Activated T-cell treated with anti-CD3 and anti-CD28 coated beads, Interleukin-2, amount 50 U/mL, for 72 hours (primary cell): ENCODE measurements at places on chromosomes 1 and 21.

- DNase-seq = no peak
Observed at GRCh38 chr1:63533931-63534330, 10.6 kb downstream of the EFCAB7 start.

GRCh38 chr1:181038399-181038873 lies 4.7 kb downstream of the MR1 start:
- DNase-seq = peak; percentile 76

GRCh38 chr1:169491845-169492281 lies 6.1 kb upstream of the SLC19A2 start:
- peak; percentile 66 for DNase-seq

DNA sequence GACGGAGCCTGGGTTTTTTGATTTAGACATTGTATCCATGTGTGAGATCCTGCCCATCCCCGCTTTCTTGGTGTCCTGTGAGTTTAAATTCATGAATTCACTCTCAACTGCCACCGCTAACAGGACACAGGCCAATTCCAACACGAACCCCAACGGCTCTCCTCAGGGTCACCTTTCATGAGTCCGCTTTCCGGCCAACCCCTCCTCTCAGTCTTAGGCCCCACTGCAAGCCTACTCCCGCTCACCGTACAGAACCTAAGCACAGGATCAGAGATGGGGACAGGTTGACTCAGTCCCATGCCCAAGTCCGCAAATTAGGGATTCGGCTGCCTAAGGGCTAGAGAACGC lies 238 bp upstream of the SCP2 start:
- no peak for DNase-seq

DNA sequence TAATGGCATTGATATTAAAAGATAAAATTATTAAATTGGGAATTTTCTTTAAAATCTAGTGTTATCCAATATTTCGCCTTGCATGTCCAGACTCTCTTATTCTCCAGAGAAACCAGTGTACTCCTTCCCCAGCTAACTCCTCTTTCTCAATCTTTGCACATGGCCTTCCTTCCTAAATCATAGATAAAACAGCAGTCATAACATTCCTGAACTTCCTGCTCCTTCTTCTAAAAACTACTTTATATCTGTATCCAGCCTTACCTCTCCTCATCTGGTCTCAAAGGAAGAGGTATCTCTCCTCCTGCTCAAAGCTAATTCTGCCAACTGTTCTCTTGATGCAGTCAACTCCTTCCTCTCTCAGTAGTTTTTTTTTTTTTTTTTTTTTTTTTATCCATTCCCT lies 39.5 kb upstream of the NEK7 start:
- DNase-seq = no peak

DNA sequence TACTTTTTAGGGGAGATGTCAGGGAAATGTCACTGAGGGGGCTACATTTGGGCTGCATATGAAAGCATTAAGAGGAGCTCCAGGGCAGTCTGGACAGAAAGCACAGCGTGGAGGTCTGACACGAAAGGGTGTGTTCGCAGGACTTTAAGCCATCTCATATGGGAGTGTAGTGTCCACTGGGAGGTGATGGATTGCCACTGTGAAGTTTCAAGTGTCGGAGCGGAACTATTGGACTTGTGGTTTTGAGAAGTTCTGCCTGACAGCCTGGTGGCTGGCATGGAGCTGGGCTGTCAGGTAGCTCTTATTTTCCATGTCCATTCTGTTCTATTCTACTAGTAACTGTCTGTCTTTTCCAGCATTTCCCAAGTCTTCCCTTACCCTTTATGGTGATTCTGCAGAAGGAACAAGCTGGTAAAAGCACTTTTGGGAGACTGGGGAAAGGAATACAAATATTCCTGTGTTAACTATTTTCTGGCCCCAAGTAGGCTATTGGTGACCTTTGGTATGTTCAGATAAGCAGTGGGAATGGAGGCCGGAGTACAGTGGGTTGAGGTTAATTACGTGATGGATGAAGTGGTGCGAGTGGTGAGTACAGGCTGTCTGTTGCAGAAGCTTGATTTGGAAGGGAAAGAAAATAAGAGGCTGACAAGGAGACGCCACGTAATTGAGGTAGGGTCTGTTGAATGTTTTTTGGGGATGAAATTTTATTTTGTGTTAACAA lies 19.3 kb downstream of the B3GALT5 start:
- DNase-seq = no peak

DNA sequence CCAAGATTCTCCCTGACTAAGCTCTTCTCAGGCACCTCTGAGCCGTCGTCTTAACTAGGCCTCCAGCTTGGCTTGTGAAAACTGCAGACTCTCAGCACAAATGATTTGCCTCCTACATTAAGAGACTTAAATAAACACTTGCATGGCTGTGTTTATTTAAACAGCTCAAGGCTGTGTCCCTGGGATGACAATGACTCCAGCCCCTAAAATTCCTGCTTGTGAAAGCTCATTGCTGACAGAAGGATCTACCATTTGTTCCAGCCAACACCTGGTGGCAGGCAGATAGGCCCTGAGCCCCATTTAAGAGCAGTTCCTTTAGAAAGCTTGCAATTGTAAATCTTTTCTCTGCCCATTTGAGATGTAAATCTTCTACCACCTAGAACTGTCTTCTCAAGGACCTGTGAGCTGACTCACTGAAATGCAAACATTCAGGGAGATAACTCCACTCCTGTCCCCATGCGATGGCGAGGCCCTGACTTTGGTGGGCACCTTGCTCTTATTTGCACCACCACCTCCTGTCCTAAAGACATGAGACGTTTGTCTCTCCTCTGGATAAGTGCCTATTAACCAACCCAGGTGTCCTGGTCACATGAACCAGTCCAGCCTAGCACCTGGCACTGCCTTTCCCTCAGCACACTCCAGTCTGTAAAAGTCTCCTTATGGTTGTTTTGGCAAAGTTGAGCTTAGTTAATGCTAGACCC lies 15.1 kb upstream of the PCP4 start:
- DNase-seq = no peak

GRCh38 chr1:41218152-41218551 lies 24.0 kb downstream of the SCMH1 start:
- no peak for DNase-seq

DNA sequence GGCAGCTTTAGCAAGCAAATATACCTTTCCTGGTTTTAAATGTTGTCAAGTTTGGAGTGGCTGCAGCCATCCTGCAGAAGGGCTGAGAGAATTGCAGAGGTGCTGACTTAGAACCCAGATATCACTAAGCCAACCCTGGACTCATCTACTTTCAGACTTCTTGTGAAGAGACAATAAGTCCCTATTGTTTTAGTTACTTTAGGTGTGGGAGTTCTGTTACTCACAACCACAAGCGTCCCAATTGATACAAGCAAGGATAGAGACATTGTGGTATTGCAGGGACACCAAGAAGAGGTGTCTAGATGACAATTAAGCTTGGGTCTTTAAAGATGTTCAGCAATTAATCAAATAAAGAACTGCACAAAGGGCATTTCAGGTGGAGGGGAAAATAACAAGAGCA lies 8.8 kb upstream of the ETV3 start:
- DNase-seq = no peak

- DNase-seq = no peak
Observed at GRCh38 chr21:43363506-43364260, 63.2 kb downstream of the SIK1 start.

GRCh38 chr1:246971090-246971721 lies 36.7 kb downstream of the ZNF695 start:
- DNase-seq = peak; percentile 52

- peak; percentile 37 for DNase-seq
Observed at GRCh38 chr21:42360317-42360716, 6.0 kb downstream of the TFF1 start.

DNA sequence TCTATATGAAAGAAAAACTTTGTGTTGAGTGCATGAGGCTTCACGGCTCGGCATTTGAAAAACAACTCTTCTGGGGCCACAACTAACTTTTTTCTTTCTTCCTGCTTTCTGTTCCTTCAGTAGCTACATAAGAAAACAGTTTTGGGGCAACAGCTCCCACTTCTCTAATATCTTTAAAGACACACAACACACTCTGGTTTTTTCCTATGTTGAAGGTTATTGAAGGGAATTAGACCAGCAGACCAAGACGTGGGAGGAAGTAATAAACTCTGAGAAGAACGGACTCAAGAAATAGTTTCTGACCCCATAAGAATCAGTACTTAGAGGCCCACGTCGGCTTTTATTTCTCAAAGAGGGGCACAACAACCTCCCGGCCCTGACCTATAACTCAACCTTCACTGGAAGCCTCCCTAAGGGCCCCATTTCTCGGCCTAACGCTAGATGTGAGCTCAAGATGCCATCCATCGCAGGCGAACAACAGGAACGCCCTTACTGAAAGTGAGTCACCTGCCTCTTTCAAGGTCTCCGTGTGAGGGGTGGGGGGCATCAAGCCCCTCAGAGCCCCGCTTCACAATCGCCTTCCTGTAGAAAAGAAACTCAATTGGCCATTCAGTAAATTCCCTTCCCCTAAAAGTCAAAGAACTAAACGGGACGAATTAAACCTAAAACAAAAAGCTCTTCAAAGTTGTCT lies 844 bp downstream of the ZMYM6 start:
- peak; percentile 46 for DNase-seq

- no peak for DNase-seq
Observed at GRCh38 chr21:35043549-35043948, 5.6 kb downstream of the RUNX1 start.

DNA sequence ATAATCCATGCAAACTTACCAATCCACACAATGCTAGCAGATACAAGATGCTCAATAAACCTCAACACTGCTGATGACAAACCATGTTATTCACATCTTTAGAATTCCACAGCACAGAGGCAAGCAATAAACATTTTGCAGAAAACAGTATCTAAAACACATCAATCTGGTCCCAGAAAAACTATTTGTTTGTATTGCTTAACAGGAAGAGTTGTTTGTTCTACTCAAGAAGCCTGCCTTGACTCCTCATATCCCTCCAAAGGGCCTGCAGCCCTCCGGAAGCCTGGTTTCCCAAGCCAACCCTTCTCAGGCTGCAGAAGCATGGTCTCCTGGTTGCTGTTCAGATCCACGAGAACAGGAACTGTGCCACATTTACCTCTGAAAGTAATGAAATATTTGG lies 139.7 kb downstream of the RERE start:
- DNase-seq = no peak

- DNase-seq = no peak
Observed at GRCh38 chr1:33365560-33365997, 44.7 kb upstream of the A3GALT2 start.

- no peak for DNase-seq
Observed at GRCh38 chr21:29462479-29462878, 163.8 kb downstream of the BACH1 start.

DNA sequence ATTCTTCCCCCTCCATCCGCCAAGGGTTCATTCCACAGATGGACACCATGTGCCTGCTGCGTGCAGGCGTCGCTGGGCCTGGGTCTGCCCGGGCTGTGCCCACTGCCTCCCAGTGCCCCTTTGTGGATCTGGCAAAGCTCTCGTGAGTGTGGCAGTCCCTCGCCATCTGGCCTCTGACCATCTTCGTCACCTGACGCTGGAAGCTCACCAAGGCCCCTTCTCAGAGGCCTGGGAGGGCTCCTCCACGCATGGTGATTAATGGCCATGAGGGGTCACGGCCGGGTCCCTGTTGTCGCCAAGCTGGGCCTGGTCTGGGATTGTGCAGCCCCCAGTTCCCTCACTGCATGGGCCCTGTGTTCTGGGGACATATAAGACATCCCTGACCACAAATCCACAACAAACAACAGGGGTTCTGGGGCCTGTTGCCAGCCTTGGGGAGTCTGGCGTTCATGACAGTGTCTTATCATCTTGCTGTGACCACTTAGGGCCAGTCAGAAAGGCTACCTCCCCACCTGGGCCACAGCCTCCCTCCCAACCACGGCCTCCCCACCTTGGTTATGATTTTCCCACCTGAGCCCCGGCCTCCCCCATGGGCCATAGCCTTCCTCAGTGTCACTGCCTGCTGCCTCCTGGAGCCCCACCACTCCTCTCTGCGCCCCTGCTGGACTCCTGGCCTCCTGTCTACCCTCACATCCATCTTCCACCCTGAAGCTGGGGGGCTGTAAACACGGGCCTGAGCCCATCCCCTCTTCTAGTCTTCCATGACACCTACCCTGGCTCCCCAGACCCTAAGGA lies 27.9 kb downstream of the SLC45A1 start:
- no peak for DNase-seq

DNA sequence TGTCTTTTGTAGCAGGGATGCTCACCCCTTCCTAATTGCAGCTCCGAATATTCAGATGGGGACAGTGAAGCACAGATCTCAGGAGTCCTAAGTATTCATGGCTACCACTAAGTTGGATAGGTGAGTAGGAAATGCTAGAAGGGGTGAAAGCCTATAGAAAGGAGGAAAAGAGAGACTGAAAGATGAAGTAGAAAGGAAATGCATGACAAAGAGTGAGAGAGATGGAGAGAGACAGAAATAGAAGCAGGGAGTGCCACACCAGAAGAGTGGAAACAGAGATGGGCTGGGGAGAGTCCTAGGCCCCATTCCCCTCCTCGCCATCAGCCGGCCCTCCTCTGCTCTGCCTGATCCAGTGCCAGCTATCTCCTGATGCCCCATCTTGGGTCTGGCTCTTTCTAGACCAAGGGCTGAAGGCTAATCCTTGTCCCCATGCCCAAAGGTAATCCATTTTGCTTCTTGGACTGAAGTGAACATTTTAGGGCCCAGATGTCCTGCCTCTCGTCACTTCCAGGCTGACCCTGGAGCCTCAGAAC lies 2.0 kb downstream of the PEA15 start:
- DNase-seq = no peak

DNA sequence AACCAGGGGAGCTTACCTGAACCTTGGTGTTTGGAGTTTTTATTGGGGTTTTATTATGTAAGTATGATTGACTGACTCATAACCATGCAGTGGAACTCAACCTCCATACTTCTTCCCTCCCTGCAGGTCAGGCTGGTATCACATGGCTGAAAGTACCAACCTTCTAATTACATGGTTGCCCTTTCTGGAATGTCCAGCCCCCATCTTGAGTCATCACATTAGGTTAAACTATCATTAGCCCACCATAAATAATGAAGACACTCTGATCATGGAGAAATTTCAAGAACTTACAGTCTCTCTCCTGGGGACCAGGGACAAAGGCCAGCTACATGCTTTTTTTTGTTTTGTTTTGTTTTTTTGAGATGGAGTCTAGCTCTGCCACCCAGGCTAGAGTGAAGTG lies 19.2 kb upstream of the DPH5 start:
- DNase-seq = no peak

DNA sequence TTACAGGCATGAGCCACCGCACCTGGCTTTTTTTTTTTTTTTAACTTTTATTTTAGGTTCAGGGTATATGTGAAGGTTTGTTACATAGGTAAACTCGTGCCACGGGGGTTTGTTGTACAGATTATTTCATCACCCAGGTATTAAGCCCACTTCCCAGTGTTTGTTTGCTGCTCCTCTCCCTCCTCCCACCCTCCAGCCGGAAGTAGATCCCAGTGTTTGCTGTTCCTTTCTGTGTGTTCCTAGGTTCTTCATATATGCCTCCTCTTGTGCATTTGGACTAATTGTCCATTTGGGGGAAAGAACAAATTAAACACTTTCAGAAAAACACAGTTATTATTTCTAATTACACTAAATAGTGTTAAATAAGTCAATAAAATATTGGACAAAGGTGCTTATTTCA lies 1.1 kb upstream of the SLC2A7 start:
- no peak for DNase-seq

DNA sequence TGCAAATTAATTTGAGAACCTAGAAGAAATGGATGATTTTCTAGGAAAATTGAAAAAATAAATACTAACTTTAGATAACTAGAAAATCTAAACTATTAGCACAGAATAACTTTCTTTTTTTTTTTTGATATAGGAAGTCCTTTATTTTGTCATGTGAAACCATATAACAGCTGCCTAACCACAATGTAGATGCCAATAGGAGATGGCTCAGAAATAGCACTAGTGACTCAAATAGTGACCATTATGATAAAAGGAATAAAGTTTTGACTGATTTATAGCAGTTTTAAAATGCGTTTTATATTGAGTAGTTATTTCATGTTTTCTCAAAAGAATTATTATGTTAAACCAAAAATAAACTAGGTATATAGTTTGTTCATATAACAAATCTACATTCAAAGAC lies 158.0 kb upstream of the CACYBP start:
- no peak for DNase-seq
